ENCODE measurements at places on chromosomes 12 and 14.

GRCh38 chr12:113070117-113070906, 13.8 kb downstream of the DTX1 start:
- DNase-seq, result no peak

GRCh38 chr12:105107171-105107493, 399 bp upstream of the WASHC4 start:
- DNase-seq, result peak; percentile 48

- DNase-seq, result no peak
Observed at GRCh38 chr12:32159925-32160324, 53.3 kb downstream of the BICD1 start.

DNA sequence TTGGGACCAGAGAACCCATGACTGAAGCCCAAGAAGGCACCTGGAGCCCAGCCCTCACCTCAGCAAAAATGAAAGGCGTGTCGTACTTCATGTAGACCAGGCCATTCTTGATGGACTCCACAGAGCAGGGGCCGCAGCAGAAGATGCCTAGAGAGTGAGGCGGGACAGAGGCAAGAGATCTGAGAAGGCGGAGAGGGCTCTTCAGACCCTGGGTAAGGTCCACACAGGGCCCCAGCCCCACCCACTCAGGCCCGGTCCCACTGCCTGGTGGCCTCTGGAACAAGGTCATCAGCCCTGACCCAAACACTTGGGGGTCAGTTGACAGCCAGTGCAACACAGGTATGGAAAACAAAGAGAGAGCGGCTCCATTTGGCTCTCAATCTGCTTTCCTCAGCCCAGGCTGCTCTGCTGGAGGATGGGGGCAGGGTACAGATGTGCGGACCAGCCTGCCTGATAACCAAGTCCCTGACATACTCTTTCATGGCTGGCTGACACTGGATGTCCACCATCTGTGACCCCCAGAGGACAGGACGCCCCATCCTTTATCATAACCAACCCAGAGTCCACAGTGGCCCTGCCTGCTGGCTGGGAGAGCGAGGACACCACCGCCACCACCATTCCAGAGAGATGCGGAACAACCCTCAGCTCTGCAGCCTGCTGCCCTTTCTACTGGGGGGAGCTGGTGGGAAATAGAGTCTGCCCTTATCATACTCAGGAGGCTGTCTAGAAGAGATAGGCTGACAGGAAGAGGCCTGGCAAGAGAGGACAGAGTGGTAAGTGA, 6.9 kb downstream of the TGM1 start:
- no peak for DNase-seq

DNA sequence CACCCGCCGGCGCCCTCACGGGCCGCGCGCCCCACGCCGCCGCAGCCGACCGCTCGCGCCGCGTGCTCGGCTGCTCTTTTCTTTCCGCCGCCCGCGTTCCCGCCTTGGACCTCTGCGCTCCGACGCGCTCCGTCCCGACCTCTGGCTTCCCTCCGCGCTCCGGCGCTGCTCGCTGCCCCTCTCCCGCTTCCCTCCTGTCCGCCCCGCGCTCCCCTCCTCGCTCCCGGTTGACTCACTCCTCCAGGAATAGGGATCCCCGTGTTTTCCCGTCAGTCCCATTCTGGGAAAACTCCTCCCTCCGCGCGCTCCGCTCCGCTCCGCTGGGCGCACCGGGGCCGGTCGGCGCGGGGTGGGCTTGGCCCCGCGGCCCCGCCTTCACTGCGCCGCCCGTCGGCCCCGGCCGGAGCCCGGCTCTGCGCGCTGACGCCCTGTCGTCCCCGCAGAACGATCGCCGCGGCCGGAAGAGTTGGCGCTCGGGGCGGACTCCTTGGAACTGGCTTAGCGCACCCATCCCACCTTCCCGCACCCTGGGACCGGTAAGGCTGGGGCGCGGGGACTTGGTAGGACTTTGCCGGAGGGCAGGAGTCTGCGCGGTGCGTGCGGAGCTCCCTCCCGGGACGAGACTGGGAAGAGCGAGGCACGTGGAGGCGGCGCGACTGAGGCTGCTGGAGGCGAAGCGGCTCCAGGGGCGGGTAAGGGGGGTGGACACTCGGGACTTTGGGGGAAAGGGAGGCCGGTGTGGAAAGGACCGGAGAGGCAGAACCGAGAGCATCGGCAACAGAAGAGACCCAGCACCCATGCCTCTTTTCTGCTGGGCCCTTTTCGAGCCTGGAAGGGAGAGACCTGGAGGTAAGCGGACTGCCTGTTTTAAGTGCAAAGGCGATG, 550 bp downstream of the TEAD4 start:
- peak; percentile 79 for DNase-seq

GRCh38 chr12:1695886-1696670, 5.2 kb downstream of the ADIPOR2 start:
- DNase-seq, result no peak

DNA sequence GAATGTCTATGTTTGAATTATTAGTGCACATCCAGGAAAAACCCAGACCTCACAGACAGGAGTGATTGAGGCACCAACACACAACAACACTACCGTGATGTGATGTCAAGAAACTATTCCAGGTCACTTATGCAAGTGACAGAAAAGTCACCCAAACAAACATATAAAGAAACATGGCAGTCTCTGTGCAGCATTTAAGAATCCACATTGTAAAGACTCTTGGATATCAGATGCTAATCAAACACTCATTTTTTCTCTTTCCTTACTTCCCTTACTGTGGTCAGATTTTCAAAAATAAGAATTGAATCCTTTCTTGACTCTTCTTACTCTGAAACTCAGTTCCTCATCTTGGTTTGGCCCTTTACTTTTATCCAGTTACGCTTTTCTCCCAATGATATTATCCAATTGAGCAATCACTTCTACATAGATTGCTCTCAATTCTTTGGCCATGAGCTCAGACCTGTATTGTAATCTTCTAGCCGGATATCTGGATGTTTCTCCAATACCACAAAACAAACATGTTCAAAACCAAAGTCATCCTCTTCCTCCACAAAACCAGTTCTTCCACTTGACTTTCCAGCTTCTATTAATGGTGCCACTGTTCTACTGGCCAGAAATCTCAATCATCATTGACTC, 115.4 kb downstream of the DUSP6 start:
- DNase-seq, result no peak

DNA sequence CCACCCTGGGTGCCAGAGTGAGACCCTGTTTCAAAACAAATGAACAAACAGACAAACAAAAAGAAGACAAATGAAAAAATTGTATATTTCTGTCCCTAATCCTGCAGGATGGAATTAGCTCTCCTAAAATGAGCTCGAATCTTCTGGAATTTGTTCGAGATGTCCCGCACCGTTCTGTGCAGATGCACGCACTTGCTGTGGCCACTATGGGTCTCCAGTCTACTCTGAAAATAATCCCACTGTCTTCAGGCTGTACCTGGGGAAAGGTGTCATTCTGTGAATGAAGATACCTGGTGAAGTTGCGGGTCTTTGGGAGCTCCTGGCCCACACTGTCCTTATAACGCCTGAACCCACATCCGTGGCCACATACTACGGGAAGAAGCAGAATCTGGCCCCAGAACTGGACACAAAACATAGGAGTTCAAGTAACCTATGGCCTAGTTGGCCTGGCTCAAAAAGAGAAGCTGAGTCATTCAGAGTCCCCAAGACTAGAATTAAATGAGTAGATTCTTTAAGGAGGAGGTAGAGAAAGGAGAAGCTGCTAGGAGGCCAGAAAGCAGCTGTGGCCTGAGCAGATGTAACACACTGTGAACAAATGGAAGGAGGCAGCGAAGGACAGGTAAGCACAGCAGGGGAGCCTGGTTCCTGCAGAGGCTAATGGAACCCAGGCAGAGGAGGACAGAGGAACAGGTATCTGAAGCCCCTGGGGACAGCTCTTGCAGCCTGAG, 108.6 kb downstream of the FOXN3 start:
- DNase-seq, result no peak

GRCh38 chr12:1619587-1619986, 9.4 kb upstream of the WNT5B start:
- DNase-seq, result no peak

DNA sequence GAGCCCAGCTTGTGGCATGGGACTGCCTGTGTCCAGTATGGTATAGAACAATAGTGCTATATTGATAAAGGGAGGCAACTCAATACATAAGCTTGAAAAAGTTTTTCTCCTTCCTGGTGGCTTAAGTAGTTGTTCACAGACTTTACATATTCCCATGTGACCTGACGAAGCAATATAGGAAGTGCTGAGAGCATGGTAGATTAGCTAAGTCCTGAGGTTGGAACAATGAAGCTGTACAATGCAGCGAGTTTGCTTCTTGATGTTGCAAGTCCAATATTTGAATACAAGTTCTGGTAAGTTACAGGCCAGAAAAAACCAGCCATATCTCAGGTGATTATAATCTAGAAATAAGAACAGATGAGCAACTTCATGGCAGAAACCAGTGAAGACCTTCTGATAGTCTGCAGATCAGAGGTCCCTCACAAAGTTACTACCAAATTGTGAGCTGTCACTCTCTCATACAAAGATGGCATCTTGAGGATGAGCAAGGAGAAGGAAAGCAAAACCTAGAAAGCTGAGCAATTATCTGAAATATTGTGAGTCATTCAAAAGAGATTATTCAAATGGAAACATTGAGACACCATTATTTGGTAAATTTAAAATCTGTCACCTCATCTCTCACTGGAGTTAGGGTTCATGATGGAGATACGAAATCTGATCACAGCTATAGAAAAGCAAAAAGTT, 72.9 kb upstream of the BTG1 start:
- no peak for DNase-seq

- no peak for DNase-seq
Observed at GRCh38 chr14:24082411-24083080, 11.2 kb downstream of the CPNE6 start.

- no peak for DNase-seq
Observed at GRCh38 chr12:127422935-127423566, 843.9 kb upstream of the TMEM132C start.

GRCh38 chr12:78562368-78563205, 302.0 kb upstream of the SYT1 start:
- peak; percentile 39 for DNase-seq

DNA sequence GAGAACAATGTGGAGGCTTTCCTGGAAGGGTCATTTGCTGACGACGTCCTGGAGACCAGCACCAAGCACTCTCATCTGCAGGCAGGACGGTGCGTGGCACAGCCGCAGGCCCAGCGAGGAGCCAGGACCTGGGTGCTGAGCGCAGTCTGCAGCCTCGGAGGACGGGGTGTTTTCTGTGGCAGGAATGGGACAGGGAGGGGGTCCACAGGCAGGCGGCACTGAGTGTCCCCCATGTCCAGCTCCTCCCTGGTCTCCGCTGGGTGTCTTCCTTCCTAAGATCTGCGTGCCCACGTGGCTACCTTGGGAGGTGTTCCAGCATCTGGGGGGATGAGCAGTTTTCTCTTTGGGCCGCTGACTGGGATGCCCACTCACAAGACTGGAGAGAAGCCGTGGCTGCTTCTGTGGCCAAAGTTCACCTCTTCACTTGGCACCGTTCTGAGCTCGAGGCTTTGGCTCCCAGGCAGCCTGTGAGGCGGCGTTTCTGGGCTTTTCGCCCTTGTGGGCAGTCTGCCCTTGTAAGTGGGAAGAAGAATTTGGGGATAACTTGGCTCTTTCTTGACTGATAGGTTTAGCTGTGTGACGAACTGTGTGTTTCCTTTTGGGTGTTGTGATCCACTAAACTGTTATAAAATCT, 72.2 kb downstream of the NOC4L start:
- DNase-seq, result no peak

DNA sequence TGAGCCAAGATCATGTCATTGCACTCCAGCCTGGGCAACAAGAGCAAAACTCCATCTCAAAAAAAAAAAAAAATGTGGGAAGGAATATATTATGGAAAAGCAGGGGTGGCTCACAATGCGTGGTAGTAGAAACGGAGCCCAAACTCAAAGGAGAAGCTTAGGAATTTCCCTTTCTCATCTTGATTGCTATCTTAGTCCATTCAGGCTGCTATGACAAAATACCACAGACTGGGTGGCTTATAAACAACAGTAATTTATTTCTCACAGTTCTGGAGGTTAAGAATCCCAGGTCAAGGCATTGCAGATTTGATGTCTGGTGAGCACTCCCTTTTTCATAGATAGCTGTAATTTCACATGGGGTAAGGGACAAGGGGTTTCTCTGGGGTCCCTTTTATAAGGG, 153.8 kb upstream of the KRR1 start:
- no peak for DNase-seq

DNA sequence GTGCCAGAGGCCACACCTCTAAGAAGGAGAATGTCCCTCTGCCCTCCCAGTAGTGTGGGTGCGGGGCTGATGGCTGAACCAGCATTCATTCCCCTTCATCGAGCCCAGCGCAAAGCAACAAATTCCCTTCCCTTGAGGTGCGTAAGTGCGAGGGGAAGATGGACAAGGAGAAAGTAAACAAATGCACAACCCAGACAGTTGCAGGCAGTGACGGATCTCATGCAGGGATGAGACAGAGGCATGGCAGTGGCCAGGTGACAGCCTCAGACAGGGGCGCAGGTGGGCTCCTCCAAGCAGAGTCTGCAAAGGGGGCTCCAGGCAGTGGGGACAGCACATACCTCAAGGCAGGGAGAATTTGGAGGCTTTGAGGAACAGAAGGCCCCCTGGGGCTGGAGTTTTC, 2.3 kb upstream of the MYL2 start:
- DNase-seq, result no peak

DNA sequence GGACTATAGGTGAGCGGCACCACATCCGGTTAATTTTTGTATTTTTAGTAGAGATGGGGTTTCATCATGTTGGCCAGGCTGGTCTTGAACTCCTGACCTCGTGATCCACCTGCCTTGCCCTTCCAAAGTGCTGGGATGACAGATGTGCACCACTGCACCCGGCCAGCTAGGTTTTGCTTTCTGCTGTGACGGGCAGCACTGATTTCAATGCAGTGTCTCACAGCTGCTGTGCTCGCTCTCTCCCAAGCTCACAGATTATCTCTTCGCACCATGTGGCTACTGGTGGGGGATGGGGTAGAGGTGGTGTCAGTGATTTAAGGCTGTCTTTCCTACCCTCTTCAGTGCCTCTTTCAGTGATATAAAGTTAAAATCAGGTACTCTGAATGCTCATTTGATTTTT, 909.1 kb downstream of the TRHDE start:
- no peak for DNase-seq

- no peak for DNase-seq
Observed at GRCh38 chr12:51098611-51099010, 15.2 kb upstream of the CSRNP2 start.

- DNase-seq, result no peak
Observed at GRCh38 chr14:99809360-99809759, 16.1 kb downstream of the EML1 start.

DNA sequence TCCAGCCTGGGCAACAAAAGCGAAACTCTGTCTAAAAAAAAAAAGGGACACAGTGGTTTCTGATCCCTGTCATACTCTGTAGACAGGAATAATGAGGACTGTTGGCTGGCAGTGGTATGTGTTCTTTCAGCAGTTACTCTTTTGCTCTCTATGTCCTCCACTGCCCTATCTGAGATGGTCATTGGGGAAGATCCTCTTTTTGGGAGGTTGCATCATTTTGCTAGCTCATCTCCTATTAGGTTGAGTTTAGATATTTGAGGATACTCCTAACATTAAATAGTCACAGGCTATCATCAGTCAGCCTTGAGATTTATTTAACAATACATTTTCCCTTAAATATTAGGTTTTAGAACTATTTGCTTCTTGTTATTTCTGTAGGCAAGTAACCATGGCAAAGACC, 5.9 kb upstream of the CCDC91 start:
- DNase-seq, result no peak
